ENCODE measurements at places on chromosomes 16 and 17.

DNA sequence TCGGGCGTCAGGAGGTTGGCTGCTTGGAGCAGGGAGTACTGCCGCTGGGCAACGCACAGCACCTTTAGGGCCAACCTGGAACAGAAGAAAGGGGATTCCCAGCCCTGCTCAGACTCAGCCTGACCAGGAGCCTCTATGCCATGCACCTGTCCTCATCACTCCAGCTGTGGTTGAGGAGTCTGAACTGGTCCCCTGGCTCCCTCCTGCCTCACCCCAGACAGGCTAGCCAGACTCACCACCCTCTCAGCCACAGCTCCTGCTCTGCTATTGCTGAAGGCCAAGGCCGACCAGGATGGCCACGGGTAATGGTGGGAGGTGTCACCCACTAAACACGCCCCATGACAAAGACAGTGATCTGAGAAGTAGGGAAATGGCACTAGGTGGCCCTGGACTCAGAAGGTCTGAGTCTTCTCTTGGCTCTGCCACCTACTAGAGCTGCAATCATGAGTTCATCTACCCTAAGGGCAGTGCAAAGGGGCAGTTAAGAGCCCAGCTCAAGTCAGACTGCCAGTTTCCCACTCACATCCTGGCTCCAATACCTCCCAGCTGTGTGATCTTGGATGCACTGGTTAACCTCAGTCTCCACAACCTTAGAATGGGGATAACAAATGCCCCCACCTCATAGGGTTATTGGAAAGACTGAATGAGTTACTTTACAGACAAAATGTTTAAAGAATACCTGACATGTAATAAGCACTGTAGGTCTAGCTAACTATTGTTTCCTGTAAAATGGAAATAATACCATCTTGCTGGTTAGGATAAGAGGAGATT, 13.8 kb upstream of the GFAP start:
- DNase-seq: no peak

- DNase-seq: peak; percentile 32
Observed at GRCh38 chr16:17370223-17370707, 100.5 kb downstream of the XYLT1 start.

GRCh38 chr17:55726440-55726839, 3.8 kb upstream of the TMEM100 start:
- DNase-seq: no peak

- DNase-seq: no peak
Observed at GRCh38 chr16:13961099-13961811, 41.3 kb downstream of the ERCC4 start.

DNA sequence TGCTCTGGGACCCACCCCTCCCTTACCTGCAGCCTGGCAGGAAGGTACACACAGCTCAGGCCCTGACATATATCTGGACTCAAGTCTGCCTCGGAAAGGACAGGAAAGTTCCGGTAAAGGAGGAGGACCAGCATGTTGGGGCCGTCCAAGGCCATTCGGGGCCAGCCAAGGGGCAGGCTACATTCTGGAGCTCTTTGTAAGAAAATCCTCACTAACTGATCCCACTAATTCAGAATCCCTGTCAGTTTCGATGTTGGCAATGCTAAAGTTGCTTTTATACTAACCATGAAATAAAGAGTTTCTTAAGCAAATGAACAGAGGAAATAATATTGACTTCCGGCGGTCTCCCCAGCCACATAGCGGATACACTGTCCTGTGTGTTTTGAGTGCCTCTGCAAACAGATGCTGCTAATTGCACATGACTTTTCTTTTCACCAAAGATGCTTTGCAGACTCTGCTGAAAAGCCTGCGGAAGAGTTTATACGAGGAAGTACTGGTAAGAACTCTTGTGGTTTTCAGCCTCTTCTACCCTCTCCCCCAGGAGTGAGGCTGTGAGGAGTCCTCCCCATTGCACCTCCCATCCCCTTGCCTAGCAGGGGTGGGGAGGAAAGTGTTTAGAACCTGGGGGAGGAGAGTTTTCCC, 54.8 kb downstream of the PLXDC1 start:
- DNase-seq: no peak

DNA sequence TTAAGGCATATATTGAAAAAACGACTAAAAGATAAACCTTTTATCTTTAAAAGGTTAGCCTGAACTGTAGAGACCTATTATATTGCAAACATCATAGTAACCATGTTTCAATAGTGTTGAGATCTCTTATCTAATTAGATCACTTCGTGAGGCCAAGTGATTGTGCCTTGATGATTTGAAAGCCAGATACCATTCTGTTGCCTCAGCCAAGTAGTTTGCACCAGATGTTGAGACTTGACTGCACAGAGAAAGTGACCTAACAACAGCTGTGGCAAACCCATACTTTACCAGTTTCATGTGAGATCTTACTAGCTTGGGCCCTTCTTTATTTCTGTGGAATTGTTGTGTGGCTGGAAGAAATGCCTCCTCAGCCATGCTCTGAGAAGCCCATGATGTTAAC, 717.3 kb downstream of the KCNJ2 start:
- no peak for DNase-seq

DNA sequence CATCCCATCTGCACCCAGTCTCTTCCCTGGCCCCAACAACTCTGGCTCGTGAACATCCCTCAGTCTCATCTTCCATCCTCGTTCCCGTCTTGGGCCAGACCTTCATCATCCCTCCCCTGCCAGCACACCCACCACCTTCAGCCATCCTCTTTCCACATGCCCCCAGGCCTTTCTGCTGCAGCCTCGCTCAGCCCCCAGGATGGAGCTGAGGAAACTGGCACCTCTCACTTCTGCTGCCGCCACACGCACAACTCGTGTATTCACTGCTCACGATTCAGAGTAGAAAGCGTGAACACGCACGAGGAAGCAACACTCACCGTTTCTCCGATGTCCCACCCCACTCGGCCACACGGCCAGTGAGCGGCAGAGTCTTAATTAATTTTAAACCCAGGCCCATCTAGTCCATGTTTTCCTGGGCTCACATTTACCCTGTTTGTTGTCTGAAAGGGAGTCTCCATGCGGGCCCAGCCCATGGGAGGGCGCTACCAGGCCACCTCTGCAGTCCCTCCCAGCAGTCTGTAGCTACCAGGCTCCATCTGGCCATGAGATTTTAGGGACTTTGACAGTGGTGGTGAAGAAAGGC, 12.5 kb downstream of the C16orf90 start:
- no peak for DNase-seq

DNA sequence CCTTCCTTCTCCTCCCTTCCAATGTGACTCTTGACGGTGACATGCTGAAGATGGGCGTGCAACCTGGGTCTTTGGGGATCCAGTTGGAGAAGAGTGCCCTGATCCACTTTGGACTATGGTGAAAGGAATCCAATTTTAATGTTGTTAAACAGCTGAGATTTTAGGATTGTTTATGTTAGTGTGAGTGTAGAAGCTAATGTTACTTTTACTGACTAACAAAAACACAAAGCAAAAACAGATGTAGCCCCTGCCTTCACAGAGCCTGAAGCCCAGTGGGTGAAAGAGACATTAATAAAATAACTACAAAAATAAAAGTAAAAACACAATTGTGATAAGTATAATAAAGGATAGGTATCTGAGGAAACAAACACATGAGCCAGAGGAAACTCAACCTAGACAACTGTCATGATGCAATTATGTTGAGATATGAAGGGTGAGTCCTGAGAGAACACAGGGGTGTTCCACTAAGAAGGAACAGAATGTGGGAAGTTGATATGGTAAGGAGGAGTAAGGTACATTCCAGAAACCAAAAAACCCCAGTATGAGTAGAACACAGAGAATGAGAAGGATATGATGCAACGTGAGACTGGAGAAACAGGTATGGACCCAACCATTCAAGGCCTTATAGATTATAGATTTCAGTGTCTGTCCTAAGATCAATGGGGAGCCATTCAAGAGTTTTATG, 115.1 kb upstream of the PMFBP1 start:
- DNase-seq: no peak

DNA sequence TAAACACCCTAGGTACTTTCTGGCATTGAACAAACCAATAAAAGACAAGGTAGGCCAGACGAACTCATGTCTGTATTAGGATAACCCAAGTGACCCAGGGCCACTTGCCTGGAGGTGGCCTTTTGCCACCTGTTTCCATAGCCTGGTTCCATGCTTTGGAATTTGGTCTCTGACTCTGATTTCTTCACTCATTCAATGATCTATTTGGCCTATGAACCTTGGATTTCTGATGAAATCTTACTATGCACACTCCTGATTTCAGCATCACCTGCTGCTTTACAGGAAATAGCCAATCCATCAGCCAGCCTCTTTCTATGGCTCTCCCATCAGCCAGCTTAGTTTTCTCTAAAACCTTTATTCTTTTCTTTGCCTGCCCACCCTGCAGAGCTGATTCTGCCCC, 142.8 kb upstream of the PSMD7 start:
- DNase-seq: no peak

DNA sequence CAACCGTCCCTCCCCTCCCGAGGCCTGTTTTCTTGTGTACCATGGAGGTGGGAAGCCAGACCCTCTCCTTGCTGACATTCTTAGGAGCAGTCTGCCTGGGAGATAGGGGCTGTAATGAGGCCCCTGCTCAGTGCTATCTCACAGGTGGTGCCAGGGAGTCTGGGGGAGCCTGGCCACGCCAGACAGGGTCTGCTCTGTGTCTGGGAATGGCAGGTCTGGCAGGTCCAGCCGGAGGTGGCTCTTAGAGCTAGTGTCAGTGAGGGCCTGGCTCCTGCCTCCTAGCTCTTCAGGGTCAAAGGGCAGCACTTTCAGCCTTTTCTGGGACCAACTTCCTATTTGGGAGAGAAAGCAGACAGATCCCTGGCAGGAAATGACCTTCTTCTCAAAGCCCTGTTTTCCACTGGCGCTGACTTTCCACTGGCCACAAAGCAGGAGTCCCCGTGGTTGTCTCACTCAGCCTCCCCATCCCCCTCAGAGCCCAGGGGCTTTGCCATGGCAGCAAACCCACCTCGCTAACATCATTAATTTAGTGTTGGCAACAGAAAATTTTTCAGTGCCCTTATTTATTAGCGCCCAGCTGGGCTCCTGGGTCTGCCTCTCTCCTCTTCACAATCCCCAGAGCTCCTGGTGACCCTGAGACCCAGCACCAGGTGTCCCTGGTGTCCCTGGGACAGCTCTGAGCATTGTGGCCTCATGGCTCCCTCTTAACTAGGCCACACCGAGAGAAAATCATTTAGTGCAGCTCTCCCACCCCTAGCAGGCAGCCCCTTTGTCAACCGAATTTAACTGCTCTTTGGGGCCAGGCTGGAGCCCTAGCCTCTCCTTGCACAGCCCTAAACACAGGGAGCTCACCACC, 24.0 kb upstream of the DOK4 start:
- no peak for DNase-seq

DNA sequence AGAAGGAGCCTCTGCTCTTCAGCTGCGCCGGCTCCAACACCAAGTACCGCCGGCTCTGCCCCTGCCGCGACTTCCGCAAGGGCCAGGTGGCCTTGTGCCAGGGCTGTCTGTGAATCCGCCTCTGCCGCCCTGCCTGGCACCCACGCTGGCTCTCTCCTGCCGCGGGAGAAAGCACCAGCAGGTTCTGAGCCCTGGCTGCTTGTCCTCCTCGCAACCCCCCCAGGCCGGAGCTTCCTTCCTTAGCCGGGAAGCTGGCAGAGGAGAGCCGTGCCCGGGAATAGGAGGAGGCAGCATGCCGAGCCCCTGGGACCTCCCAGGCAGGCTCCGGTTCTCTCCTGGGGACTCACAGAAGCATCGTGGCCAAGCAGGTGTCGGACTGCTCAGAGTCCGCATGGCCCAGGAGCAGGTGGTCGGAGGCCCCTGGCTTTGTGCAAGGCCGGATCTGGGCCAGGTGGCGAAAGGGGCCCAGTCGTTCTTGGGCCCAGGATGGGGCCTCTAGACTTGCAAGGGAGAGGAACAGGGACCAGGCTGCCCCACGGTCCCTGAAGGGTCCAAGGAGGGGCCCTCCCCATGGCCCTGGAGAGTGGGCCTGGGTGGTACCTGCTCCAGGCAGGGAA, 80.6 kb downstream of the MGAT5B start:
- DNase-seq: no peak
